B cell (primary cell): ENCODE measurements at places on chromosomes 3 and 15. TPM values are rescaled to one million over a fixed set of nuclear protein-coding genes. Genes with fewer than 3 reads are reported as not detected.
A peak's percentile ranks its signal among the peaks of the same experiment; 100 is the strongest.

TTLL13 gene
- total RNA-seq = 0.22 and 0.42 TPM in 2 replicates

PLXND1 gene
- total RNA-seq = 74.4 and 89.8 TPM in 2 replicates

CCR8 gene
- not detected in 2 replicates for total RNA-seq

IL17RB gene
- total RNA-seq = 0.15 and 0.32 TPM in 2 replicates

TF gene
- 0.27 TPM in 2 replicates for total RNA-seq

MST1R gene
- 2.4 and 2.8 TPM in 2 replicates for total RNA-seq

QRICH1 gene
- 187 and 196 TPM in 2 replicates for total RNA-seq

IL12A gene
- 4.3 and 6.1 TPM in 2 replicates for total RNA-seq

DNA sequence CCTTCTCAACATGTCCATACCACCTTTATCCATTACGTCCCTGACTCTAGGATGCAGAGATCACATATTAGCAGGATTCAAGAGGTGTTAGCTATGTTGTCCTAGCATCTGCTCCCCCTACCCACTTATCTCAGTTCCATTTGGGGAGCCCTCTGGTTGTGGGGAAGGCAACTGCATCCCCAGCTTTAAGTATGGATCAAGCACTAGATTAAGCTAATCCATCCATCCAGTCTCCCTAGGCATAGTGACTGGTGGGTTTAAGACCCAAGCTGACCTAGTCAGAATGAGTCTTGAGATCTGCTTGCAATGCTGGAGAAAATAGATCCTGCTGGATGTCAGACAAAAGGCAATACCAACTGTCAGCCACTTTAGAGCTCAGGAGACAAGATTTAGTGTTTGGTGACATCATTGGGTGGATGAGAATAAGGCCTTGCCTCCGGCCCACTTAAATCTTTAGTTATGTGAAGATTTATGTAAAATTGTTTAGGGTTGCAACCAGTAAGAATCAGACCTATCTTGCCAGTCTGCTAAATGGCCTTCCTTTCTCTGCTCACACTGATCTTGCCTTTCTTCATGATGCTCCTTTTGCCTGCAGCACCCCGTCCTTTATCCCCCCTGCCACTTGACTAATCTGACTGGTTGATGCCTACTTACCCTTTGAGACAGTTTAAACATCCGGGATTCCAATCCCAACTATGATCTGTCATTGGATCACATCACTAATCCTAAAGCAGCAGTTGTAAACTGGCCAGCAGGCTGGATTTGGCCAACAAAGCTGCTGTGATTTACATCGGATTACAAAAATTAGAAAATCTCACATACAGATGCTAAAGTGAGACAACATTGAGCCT, 2.1 kb upstream of the ISY1 start:
- peaks cover 18% of the 10 kb centered on the region for H3K4me1 ChIP-seq
- H3K4me3 ChIP-seq = no peak overlapping the region
- H3K27me3 ChIP-seq = no peaks in the 10 kb centered on the region

GRCh38 chr15:67796196-67797127, 28.8 kb upstream of the SKOR1 start:
- H3K4me1 ChIP-seq = peaks cover 5% of the 10 kb centered on the region
- DNase-seq = no peak
- no peak overlapping the region for H3K4me3 ChIP-seq
- no peak overlapping the region for H3K27ac ChIP-seq
- no peaks in the 10 kb centered on the region for H3K27me3 ChIP-seq
- no peaks in the 10 kb centered on the region for H3K36me3 ChIP-seq

DNA sequence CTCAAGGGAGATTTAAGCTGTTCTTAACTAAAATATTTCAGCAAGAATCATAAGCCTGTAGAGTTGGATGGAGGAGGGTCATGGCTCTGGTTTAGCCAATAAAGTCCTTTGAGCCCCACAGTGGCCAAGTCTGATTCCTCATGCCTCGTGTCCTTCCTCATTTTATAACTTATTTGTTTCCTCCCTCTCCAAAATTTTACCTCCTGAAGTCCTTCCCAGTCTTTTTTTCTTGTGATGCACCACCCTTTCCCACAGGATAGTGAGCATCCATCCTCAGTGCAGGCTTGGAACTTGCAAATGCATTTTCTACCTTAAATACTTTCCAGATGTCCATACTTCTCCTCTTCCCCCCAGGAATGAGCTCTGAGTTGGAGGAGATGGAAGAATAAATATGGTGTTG, 162.7 kb upstream of the AGTR1 start:
- no peaks in the 10 kb centered on the region for H3K36me3 ChIP-seq
- H3K4me1 ChIP-seq = no peaks in the 10 kb centered on the region
- H3K27me3 ChIP-seq = no peaks in the 10 kb centered on the region
- H3K4me3 ChIP-seq = no peak overlapping the region

DNA sequence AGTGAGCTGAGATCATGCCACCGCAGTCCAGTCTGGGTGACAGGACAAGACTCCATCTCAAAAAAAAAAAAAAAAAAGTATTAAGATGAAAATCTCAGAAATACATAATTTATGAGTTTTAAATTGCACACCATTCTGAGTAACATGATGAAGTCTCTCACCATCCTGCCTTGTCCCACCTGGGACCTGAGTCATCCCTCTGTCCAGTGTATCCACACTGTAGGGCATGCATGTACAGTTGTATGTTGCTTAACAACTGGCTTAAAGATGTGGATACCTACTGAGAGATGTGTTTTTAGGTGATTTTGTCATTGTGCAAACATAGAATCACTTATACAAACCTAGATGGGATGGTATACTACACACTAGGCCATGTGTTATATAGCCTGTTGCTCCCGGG, 17.1 kb downstream of the ASB14 start:
- H3K27me3 ChIP-seq = no peaks in the 10 kb centered on the region
- no peak overlapping the region for H3K27ac ChIP-seq

DNA sequence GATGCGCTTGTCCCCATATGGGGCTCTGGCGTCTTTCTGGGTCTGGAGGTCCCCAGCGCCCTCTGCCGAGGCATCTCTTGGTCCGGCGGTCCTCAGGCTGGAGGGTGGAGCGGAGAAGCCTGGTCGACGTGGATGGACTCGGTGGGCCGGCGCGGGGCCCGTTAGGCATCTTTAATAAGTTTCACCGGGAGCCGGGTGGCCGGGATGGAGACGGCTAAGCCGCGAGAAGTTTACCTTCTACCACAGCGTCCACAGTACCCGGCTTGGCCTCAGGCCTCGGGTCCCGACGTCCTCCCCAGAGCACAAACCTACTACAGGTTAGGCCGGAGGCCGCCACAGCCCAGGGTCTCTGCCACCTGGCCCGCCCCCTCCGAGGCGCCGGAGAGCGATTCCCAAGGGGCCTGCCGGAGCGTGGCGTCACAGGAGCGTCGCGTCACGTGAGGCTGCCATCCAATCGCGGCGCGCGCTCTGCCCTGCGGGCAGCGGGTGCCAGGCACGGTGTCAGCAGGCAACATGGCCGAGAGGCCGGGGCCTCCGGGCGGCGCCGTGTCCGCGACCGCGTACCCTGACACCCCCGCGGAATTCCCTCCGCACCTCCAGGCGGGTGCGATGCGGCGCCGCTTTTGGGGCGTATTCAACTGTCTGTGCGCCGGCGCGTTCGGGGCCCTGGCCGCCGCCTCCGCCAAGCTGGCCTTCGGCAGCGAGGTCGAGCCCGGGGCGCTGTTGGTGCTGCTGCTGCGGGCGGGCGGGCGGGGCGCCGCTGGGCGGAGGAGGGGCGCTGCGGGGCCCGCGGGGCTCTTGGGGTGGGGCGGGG, at the start of gene TMEM42:
Gene TMEM42 (plus strand): TSS at position 501 of the 814 bp plus-strand sequence. CDS start 13 bp downstream, at position 514.
- H3K27ac ChIP-seq = peak within 1 kb of the TSS; percentile 85
- peak within 1 kb of the TSS; percentile 78 for H3K4me3 ChIP-seq

DNA sequence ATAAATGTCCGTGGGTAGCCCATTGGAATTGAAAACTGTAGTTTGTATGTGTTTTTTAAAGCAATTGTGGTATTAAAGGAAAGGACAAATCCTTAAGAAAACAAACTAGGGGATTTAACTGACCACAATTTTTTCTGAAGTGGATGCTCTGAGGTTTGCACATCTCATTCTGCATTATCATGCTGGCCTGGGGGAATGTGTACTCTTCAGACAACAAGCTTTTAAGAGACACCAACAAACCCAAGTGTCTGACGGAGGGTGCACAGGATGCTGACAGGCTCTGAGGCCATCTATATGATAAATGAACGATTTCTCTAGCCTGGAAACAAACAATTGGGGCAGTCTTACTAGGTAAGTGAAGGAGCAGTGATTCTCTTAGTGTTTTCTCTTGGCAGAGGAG, 9.1 kb downstream of the LINS1 start:
- DNase-seq = no peak
- no peak overlapping the region for H3K27ac ChIP-seq
- peaks cover 7% of the 10 kb centered on the region for H3K4me1 ChIP-seq
- H3K36me3 ChIP-seq = no peaks in the 10 kb centered on the region
- no peaks in the 10 kb centered on the region for H3K27me3 ChIP-seq

- no peak overlapping the region for H3K4me3 ChIP-seq
- no peaks in the 10 kb centered on the region for H3K4me1 ChIP-seq
- H3K36me3 ChIP-seq = peaks cover 7% of the 10 kb centered on the region
- H3K27ac ChIP-seq = no peak overlapping the region
- no peak for DNase-seq
Observed at GRCh38 chr3:16349986-16350596, 85.1 kb downstream of the OXNAD1 start.

- no peaks in the 10 kb centered on the region for H3K36me3 ChIP-seq
Observed at GRCh38 chr3:34364335-34364734, 565.9 kb downstream of the PDCD6IP start.

- no peak for DNase-seq
- peaks cover 6% of the 10 kb centered on the region for H3K27me3 ChIP-seq
- no peaks in the 10 kb centered on the region for H3K36me3 ChIP-seq
Observed at GRCh38 chr15:51161491-51162220, 67.0 kb upstream of the TNFAIP8L3 start.

GRCh38 chr3:104126864-104127553, 1239.7 kb upstream of the ALCAM start:
- no peak for DNase-seq
- no peaks in the 10 kb centered on the region for H3K27me3 ChIP-seq
- no peaks in the 10 kb centered on the region for H3K36me3 ChIP-seq
- H3K4me1 ChIP-seq = no peaks in the 10 kb centered on the region
- no peak overlapping the region for H3K4me3 ChIP-seq
- no peak overlapping the region for H3K27ac ChIP-seq

GRCh38 chr15:93985176-93985575, 246.2 kb upstream of the MCTP2 start:
- no peak overlapping the region for H3K4me3 ChIP-seq
- no peaks in the 10 kb centered on the region for H3K27me3 ChIP-seq
- no peak for DNase-seq
- no peaks in the 10 kb centered on the region for H3K36me3 ChIP-seq
- H3K27ac ChIP-seq = no peak overlapping the region

DNA sequence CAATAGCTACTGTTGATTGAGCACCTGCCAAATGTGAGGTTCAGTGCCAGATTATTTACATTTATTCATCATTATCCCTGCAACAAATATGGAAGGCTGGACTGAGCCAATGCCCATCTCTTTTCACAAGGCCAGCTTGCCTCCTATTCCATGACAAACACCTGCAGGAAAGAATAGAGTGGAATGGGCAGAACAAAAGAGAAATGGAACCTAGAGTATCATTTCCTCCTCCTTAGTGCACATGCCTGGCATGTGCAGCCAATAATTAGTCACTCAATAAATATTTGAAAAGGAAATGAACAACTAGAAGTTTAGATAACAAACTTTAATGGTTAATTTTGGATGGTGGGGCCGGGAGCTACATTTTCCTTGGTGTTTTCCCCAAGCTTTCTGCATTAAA, 61.4 kb upstream of the MYRIP start:
- H3K4me3 ChIP-seq = no peak overlapping the region
- H3K27ac ChIP-seq = no peak overlapping the region
- H3K27me3 ChIP-seq = no peaks in the 10 kb centered on the region
- DNase-seq = no peak
